ENCODE measurements at places on chromosomes 13 and 19.

DNA sequence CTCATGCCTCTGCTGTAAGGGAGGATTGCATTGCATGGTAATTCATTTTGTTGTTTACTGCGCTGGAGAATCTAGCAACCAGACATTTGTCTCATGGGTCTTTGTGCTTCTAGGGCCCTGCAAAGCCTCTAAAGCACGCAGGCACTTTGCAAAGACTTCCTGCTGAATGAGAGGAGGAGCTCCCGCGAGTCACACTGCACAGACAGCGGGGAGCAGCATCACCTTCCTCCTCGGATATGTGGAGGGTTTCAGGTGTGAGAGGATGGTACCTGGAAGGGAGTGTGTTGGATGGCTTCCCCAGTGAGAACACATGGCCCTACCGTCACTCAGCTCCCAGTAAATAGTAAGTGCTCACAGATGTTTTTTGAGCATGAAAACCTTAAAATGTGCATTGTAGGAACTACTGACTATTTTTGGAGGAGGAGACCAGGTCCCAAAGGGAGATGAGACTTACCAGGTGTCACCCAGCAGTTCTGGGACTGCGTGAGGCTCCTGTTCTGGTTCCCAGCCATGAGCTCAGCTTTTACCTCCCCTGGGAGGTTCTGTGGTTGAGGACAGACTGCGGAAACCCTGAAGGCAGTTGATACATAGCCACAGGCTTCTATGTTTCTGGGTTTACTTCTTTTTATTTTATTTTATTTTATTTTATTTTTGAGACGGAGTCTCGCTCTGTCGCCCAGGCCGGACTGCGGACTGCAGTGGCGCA is 278.0 kb downstream of the FGF9 start:
- DNase-seq = no peak

GRCh38 chr13:113145911-113146598 is 12.4 kb upstream of the PROZ start:
- DNase-seq = no peak

- DNase-seq = no peak
These were observed 459.4 kb downstream of the FOXO1 start for GRCh38 chr13:40207001-40207478.

GRCh38 chr13:45472171-45472705 is 7.5 kb downstream of the COG3 start:
- DNase-seq = no peak

DNA sequence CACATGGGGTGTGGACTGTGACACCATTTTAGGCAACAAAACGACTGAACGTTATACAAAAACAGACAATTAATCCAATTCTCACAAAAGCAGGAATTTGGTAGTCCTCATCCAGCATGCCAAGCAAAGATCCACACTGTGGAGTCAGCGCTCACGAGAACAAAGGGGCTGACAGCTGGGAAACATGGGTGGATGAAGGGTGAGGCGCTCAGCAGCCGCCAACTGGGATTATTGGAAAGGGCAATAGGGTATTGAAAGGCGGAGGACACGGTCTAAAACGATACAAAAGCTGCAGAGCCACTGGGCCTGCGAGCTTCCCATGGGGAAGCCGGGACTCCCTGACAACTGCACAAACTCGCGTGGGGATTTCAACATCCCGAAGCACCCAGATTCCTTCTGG is 4.7 kb upstream of the ZNF813 start:
- DNase-seq = no peak

GRCh38 chr13:111554539-111555267 is 234.3 kb downstream of the TEX29 start:
- DNase-seq = no peak

- DNase-seq = no peak
These were observed 358.3 kb downstream of the KLF5 start for GRCh38 chr13:73417012-73417615.

DNA sequence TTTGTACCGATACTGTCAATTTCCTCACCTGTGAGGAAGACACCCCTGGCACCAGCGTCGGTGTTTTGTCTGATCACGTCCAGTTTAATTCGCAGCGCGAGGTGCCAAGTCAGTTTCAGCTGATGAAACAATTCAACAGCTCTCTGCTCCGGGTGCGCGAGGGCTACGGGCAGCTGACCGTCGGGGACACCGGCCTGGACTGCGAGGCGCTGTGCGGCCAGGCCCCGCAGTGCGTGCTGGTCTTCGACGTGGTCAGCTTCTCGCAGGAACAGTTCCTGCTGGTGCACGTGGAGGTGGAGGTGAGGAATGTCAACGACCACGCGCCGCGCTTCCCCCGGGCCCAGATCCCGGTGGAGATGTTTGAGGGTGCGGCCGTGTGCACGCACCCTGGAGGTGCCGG is 171.5 kb downstream of the OLFM4 start:
- DNase-seq = no peak

- DNase-seq = peak; percentile 90
These were observed at the start of gene ZNF66 for GRCh38 chr19:20776083-20777076. ZNF66 (plus strand) TSS chr19:20776304; CDS start chr19:20776448, 144 bp downstream.

DNA sequence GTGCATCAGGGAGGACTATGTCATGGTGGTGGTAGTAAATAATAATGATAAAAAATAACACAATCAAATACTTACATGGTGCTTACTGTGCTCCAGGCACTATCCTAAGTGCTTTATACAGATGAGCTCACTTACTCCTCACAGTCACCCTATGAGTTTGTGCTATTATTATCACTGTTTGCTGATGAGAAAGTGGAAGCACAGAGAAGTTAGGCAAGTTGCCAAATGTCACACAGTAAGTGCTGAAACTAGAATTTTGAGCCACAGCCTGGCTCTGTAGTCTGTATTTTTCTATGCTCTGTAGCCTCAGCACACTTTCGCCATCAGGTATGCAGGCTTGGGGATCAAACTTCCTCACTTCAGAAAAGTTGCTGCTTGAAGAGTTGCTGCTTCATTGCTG is 46.6 kb downstream of the HTR2A start:
- no peak for DNase-seq

GRCh38 chr13:105655046-105655445 is 880.4 kb downstream of the EFNB2 start:
- peak; percentile 74 for DNase-seq

- no peak for DNase-seq
These were observed 31.6 kb upstream of the SLC46A3 start for GRCh38 chr13:28750187-28751045.

DNA sequence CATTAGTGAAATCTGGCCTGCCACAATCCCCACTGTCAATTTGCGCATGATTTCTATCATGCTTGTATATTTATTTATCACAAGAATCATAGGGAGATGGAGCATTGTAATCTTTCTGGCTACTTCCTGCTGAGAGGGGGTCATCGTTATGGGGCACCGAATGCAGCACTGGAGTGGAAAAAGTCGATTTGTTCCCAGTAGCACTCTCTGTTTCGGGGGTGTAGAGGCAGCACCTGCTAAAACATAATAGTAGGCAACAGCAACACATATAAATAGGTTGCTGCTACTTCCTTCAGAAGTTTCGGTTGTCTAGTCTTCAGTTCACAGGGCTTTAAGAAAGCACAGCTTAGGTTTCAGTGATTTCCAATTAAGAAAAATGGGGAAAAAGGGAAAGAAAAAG is 23.4 kb upstream of the CEACAM21 start:
- DNase-seq = no peak

DNA sequence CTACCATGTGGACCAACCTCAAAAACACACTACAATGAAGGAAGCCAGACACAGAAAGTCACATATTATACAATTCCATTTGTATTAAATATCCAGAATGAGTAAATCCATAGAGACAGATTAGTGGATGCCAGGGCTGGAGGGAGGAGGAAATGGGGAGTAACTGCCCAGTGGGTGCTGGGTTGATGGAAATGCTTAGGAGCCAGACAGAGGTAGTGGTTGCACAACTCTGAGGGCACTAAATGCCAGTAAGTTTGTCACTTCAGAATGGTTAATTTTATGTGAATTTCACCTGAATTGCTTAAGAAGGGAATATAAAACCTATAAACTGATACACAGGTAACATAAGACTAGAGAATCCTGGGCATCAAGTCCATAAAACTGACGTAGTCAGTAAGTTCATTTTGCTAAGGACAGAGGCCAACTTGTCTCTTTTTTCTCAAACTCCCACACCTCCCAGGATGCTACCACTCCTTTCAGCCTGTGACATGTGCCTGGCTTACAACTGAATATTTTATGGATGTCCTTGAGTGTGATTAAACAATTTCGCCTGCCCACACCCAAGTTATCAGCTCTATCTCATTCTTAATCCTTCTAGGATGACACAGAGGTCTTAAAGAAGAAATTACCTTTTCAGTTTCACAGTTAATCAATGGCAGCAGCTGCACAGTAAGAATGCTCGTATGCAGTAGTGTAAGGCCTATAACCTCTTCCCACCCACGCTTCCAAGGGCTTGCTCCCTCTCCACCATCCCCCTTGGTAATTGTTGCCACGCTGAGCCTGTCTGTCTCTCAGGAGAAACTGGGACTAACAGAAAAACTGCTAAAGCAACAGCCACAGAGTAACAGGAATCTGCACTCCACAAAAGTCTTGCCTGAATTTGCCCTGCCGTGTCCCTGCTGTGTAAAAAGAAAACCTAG is 5.9 kb upstream of the MLNR start:
- DNase-seq = no peak

GRCh38 chr19:47512183-47512947 is 2.5 kb downstream of the NAPA start:
- DNase-seq = no peak

DNA sequence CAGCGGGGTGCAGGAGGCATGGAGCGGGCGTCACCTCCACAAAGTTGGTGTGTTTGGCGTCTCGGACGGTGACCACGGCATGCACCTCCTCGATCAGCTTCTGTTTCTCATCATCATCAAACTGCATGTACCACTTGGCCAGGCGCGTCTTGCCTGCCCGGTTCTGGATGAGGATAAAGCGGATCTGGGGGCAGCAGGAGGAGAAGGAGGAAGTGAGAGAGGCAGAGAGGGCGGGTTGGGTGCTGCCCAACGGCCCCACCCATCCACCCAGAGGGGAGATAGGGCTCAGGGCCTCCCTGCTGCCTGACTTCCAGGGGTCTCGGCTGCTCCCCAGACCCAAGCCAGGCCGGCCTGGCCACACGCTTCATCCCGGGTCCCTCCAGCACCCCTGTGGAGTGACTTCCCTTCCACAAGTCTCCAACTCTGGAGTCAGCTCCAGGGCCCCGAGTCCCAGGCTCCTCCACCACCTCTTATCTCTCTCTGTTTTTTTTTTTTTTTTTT is 4.6 kb downstream of the AP2S1 start:
- no peak for DNase-seq

- DNase-seq = no peak
These were observed 47.6 kb downstream of the FOXO1 start for GRCh38 chr13:40618581-40619478.

- no peak for DNase-seq
These were observed 1.5 kb downstream of the SBNO2 start for GRCh38 chr19:1172353-1173158.

All from retinal pigment epithelial cell (primary cell).